ENCODE measurements at places on chromosomes 6 and 20.

GRCh38 chr20:51462566-51463276 is 79.8 kb downstream of the NFATC2 start:
- DNase-seq: no peak

GRCh38 chr6:104711371-104711770 is 148.3 kb downstream of the HACE1 start:
- DNase-seq: no peak

DNA sequence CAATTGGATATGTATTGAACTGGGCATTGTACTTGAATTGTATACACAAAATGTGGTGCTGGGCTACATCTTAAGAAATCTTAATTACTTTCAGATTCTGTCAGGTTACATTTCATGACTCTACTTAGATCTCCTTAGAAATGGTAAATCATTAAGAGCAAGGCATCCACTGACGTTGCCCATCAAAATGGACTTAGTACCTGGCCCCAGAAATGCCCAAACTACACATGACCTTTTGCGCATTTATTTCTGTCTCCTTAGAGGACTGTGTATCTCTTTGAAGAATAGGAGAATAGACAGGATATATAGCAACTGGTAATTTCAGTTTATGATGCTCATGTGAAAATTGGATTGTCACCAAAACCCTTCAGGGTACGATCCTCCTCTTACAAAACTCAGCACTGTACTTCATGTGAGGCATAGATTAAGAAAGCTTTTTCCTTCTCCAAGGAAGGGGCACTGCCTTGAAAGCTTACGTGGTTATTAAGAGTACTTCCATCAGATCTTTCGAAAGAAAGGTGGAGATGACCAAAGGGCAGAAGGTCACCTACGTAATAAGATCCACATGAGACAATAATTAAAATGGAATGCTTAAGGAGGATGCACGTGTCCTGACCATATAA is 61.4 kb upstream of the BMP2 start:
- DNase-seq: no peak

DNA sequence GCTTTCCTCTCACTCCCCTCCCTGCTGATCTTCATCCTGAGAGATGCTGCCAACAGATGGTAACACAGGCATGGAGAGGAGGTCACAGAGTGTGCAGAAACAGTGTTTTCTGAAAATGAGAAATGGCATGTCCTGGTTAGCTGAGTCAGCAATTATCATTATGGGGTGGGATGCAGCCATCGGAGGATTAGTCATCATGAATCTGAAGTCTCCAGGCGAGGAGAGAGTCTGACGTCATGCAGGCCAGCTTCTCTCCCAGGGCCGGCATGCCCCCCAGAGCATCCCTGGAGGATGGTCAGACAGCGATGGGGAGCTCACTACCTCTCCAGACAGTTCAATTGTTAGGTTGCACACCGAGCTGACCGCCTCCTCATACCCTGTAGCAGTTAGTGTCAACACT is 4.7 kb upstream of the GTSF1L start:
- no peak for DNase-seq

DNA sequence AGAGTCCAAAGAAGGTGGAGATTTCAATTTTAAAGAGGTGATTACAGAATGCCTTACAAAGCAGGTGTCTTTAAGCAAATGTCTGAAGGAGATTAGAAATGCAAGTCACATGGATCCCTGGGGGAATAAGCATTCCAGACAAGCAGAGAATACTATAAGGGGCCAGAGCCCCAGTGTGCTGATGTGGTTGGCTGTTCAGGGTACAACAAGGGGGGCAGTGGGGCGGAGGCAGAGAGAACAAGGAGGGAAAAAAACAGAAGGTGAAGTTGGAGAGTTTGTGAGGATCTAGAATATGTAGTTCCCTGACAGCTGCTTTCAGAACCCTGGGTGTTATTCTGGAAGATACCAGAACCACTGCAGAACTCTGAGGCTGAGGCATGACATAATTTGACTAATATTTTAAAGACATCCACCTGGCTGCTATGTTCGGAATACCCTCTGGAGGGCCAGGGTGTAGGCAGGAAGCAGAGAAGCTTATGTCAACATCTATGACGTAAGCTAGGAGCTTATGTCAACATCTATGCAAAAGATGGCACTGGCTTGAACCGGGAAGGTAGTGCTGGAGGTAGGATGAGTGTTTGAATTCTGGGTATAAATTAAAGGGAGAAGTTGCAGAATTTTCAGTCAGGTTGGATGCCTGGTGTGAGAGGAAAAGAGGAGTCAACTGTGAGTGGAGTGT is 276.3 kb upstream of the AGPAT4 start:
- DNase-seq: no peak

GRCh38 chr6:40799296-40800140 is 212.4 kb upstream of the LRFN2 start:
- DNase-seq: no peak

GRCh38 chr6:37985355-37985754 is 165.8 kb downstream of the ZFAND3 start:
- DNase-seq: no peak

DNA sequence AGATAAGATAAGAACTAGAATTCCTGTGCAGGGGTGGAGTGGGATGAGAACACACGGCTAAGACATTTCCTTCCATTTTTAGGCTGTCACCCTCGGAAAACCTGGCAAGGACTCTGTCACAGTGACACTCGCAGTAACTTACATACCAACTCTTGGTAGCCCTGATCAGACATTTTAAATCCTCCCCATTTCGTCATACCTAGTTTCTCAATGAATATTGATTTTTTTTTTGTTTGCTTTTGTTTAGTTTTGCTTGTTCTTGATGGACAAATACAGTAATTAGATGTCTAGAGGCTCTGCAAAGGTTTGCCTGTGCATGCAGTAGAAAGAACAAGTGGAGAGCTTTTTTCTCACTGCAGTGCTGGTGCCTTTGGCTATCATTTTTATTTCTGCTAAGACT is 213.0 kb upstream of the FAM83B start:
- DNase-seq: no peak

GRCh38 chr20:31861135-31861384 is 9.3 kb downstream of the DUSP15 start:
- no peak for DNase-seq

- DNase-seq: no peak
These were observed 83.5 kb downstream of the HAO1 start for GRCh38 chr20:7856756-7857155.

GRCh38 chr6:151180330-151181048 is 59.3 kb upstream of the AKAP12 start:
- no peak for DNase-seq

- no peak for DNase-seq
These were observed 593 bp downstream of the DNMT3B start for GRCh38 chr20:32762754-32763201.

- no peak for DNase-seq
These were observed 12.9 kb upstream of the MICB start for GRCh38 chr6:31485055-31485454.

GRCh38 chr6:139230391-139230840 is 61.4 kb downstream of the TXLNB start:
- DNase-seq: no peak

GRCh38 chr6:106728296-106728870 is 99.0 kb downstream of the QRSL1 start:
- DNase-seq: no peak

GRCh38 chr20:21129861-21130260 is 4.0 kb downstream of the KIZ start:
- DNase-seq: no peak

GRCh38 chr6:138485005-138485545 is 14.2 kb downstream of the NHSL1 start:
- no peak for DNase-seq

GRCh38 chr6:116476002-116476678 is 15.0 kb downstream of the CALHM6 start:
- peak; percentile 75 for DNase-seq

- no peak for DNase-seq
These were observed 64.3 kb downstream of the EDN1 start for GRCh38 chr6:12354499-12354898.

DNA sequence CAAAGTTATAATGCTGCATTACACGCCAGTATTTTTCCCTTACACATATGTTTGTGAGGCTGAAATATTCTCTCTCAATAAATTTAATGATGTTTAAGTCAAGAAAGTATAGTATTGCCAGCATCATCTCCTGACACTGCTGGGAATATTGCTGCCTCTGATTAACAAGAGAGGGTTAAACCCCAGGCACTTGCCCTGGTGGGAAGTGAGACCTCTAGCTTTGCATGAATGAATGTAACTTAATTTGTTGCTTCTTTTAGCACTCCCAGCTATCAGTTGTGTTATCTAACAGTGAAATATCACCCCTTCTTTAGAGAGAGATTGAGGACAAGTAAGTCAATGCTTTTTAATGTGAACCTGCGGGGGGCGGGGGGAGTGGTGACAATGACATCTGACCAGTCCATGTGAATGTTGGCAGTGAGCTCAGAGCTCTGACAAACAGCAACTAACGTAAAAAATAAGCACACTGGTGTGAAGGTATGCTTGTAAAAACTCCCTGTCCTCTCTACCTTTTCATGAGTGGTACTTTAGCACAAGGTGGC is 9.8 kb downstream of the FOXA2 start:
- DNase-seq: no peak

DNA sequence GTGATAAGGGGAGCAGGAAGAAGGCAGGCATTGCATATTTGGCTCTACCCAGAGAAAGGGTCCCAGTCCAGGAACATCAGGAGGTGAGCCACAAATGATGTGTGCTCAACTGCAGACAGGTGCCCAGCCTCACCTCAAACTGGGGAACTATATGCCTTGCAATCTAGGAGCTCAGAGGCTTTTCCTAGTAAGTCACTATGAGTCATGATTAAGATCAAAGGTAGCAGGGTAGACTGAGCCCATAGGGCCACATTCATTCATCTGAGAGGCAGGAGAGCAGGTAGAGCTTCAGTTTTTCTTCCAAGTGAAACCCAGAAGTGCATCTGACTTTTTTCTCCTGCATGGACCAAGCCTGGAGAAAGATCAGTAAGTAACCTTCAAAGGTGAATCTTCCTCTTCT is 31.3 kb downstream of the MARCKS start:
- DNase-seq: no peak

DNA sequence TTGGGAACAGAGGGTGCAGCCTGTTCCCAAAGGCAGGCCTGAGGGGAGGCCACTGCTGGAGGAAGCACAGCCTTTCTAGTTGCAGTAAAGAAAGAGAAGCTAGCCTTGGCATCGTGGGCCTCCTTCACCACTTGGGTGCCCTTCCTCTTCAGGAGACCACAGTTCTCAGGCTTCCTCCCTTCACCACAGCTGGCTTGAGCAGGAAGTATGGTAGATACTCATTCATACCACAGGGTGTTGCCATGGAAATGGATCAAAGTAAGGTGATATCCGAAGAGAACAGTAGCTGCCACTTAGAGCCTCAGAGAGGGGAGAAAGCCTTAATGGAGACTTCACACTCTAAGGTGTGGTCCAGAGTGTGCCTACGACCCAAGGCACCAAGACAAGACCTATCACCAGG is 120.4 kb upstream of the RIPOR2 start:
- DNase-seq: peak; percentile 90

- DNase-seq: no peak
These were observed 124.9 kb downstream of the ADAT2 start for GRCh38 chr6:143325379-143326140.

DNA sequence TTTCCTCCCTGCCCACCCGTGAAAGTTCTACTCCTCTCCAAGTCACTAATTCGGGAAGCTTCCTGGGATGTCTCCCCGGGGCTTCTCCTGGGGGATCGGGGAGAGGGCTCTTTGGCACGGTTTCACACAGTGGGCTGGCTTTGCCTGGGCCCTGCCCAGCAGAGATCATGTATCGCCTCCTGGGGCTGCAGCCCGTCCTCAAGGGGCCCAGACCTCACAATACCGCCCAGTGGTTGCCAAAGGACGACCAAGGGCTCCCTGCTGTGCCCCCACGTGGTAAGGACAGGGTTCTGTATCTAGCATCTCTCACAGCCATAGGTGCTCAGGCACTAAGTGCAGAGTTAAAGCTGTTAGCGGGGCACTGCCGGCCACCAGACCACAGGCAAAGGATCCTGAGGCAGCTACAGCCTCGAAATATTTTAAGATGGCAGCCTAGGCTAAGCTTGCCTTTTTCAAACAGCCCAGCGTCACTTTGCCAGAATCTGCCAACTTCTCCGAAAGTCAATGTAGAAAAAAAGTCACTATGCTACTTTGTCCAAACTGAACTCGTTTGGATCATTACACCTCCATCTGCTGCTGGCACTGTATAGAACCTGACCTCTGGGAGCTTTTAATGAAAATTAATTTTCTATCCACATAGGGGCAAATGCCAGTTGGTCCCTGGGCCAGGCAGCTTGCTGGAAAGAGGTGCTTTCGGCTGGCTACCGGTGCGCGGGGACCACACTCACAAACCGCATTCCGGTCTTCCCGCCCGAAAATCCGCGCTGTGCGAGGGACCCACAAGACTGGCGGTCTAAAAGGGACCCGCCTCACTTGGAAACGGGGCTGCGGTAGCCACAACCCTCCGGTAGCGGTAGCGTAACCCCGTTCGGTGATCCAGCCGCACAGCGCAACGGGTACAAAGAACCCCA is 1.3 kb upstream of the NNAT start:
- DNase-seq: peak; percentile 17

DNA sequence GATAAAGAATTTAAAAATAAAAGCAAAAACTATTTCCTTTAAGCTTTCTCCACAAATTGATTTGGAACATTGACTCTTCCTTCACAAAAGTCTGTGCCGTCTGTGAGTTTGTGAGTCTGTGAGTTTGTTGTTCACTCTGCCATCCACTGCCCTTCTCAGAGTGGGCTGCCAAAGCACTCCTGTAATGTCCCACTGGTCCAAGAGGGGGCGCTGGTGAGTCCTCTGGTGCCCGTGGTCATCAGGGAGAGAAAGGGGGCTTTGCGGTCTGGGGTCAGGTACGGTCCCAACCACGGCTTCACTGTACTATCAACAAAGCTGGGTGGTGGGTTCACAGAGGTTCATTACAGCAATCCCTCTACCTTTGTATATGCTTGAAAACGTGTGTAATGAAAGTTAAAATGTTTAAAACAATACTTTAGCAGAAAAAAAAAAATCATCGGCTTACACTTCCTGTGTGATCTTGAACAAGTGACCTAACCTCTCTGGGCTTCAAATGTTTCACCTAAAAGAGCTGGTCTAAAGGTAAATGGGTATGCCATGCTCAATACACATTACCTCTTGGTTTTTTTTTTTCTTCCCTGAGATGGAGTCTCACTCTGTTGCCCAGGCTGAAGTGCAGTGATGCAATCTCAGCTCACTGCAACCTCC is 5.6 kb upstream of the ANKRD60 start:
- peak; percentile 54 for DNase-seq

GRCh38 chr6:74357321-74357720 is 661.3 kb downstream of the CD109 start:
- DNase-seq: no peak

GRCh38 chr20:19016140-19016497 is 196.3 kb upstream of the SLC24A3 start:
- no peak for DNase-seq

- no peak for DNase-seq
These were observed 120.4 kb downstream of the ZFP64 start for GRCh38 chr20:52071136-52071535.

- peak; percentile 29 for DNase-seq
These were observed 78.5 kb upstream of the PHACTR1 start for GRCh38 chr6:12637960-12638641.
